NCI-H1048 (cell line): ENCODE measurements at places on chromosomes 1 and 21.

DNA sequence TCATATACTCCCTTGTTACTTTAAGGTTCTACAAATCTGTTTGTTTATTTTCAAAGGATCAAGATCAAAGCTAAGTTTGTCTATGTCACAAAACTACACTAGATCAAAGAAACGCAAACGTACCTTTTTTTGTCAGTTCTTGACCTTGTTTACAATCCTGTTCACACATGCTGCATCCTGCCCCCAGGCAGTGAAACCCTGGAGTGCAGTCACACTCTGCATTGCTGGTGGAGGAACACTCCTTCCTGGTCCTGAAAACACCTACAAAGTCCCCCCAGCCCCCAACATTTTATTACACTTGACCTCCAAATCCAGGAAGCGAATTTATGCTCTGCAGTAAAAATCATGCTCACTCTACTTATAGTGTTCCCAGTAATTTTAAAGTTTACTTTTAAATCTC lies 2.6 kb downstream of the TNFRSF9 start:
- DNase-seq, result no peak

DNA sequence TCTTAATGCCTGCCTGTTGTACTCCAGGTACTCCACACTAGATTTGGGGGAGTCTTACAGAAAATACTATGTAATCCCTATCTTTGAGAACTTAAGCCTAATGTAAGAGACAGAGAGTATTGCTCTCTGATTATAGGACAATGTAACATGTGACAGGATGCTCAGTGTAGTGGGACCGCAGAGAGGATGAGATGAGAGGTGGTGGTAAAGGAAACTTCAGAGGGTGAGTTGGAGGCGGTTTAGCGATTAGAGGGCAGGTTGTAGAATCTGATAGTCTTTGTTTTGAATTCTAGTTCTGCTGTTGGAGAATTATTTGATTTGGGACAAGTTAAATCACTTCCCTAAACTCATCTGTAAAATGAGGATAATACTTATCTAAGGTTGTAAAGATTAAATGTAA lies 5.4 kb downstream of the SOAT1 start:
- no peak for DNase-seq

- DNase-seq, result no peak
Observed at GRCh38 chr1:76269155-76269554, 194.6 kb downstream of the ST6GALNAC3 start.

DNA sequence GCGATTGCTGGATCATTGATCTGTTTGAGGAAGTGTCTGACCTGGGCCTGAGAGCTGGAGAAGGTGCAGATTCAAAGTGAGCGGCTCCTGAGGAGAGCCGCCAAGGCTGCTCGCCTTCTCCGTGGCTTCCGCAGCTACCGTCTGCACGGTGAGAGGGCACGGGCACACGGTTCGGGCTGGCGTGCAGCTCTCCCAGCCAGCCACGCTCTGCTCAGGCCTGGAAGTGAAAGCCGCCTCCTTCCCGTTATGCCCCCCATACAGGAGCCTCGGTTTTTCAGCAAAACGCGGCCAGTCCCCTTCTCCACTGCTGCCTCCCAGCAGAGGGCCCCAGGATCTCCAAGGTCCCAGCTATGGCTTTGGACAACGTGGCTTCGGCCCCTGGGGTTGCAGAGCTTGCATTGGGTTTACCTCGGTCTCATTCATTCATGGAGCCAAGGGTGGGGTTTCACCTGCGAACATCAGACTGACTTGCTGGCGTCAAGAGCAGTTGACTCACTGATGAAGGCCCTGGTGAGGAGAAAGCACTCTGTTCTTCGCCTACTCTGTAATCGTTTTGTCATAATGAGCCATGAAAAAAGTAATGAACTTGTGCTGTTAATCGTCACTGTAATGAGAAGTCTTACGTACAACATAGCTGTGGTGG lies 24.4 kb upstream of the PDXK start:
- DNase-seq, result no peak

DNA sequence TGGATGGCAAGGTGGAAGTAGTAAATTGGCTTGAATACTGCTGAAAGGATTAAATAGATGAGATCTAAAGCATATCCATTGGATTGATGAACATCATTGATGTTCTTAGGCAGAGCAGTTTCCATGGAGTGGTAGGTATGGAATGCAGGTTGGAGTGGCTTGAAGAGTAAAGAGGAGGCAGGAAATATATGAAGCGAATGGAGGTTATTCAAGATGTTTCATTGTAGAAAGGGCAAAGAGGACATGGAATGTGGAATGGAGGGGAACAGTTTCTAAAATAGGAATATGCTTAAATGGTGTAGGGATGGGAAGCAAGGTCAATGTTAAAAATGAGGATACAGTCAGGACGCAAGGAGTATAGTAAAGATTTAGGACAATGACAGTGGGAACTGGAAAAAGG lies 6.1 kb downstream of the OSBPL9 start:
- no peak for DNase-seq

DNA sequence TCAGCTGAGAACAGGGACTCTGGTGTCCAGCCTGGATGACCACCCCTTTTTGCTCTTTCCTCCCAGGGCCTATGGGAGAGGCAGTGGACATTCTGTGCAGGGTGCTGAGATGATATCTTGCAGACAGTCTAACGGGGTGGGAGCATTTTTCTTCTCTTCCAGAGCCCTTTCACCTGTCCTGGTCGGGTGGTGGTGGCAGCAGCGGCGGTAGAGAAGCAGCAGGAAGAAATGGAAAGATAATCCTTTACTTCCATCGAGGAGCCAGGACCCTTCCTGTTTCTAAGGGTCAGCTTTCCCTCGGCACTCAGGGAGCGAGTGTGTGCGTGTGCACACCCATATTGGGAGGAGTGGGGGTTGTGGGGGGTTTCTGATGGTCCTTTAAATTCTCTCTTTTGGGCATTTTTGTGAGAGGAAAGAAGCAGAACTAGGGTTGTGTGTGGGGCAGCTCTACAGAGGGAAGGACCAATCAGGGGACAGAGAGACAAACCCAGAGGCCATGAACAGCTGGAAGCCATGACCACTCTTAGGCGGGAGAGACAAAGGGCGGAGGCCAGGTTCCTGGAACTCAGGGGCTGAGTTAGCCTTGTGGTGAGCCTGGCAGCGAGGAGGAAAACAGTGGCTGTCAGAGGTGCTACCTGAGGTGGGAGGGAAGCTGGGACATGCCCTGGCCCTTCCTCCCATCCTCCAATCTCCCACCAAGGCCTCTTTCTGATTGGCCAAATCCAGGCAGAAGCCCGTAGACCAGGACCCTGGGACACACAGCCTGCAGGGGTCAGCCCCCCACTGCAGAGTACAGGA lies 31.2 kb upstream of the CSF3R start:
- no peak for DNase-seq

GRCh38 chr21:41903559-41904351 lies 24.6 kb upstream of the PRDM15 start:
- no peak for DNase-seq

GRCh38 chr1:101237229-101237837 lies 514 bp downstream of the S1PR1 start:
- no peak for DNase-seq

- DNase-seq, result no peak
Observed at GRCh38 chr1:201945863-201946223, 505 bp downstream of the LMOD1 start.

GRCh38 chr1:174114788-174115448 lies 44.4 kb upstream of the RABGAP1L start:
- no peak for DNase-seq

DNA sequence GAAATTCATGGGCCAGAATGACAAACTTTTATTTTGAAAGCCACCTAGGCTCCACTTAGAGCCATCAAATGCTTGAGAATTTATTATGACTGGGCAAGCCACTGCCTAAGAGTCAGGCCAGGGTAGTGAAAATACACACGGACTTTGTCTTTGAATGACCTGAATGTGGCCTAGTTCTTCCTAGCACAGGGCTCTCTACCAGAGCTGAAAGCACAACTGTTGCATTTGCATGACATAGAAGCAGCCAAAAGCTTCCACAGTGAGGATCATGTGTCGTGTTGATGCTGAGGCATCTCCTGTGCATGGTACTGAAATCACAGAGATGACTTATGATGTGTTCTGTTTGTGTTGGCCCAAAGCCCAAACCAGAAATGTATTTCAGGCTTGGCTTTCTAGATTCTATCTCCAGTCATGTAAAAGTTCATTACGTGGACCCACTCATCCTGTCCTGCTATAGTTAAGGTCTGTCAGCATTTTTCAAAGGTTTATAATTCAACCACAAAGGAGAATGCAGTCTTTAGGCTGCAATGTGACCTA lies 164.0 kb upstream of the UBE2U start:
- DNase-seq, result no peak

DNA sequence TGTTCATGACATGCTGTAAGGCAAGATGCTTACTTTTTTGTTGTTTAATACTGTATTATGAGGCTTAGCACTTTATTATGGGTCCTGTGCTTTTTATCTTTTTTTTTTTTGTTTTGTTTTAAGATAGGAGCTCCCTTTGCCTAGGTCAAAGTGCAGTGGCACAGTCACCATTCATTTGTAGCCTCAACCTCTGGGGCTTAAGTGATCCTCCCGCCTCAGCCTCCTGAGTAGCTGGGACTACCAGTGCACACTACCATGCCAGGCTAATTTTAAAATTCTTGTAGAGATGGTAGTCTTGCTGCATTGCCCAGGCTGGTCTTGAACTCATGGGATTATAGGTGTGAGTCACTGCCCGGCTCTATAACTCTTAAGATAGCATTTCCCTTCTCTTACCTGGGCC lies 4.6 kb downstream of the UBAP2L start:
- no peak for DNase-seq

DNA sequence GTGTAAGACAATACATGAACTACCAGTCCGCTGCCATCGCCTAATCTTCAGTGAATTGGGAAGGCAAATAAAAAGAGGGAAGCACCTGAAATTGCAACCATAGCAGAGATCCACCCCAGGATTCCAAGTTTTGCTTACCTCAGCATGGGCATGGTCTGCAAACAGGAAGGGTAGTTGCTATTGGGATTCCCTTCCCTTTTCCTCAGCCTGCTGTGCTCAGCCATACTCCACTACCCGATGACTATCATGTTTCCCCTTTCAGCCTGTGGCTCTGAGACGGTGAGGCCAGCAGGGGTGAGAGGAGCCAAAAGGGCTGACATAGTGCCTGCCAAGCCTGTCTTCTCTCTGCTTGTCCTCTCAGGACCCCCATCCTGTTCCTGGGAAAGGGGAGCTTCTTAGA lies 64.2 kb downstream of the GPR137B start:
- DNase-seq, result no peak

DNA sequence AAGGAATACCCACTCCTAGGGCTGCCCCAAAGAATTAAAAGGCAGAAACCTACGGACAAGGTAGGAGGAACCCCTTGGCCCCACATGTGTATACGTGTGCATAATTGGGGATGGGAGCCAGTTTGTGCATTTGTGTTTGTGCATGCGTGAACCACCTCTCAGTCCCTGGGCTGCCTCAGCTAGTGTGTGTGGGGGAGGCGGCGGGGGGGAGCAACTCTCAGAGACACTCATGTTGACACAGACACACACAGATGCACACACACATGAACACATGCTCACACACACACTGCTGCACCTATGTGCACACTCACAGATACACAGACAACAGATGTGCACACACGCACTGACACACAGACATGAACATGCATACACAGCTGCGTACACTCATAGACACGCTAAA lies 5.1 kb downstream of the LDLRAD1 start:
- DNase-seq, result no peak

GRCh38 chr1:26358411-26359384 lies 4.8 kb upstream of the CRYBG2 start:
- DNase-seq, result no peak

- DNase-seq, result no peak
Observed at GRCh38 chr1:2408859-2409276, 3.5 kb downstream of the PEX10 start.

GRCh38 chr1:168477792-168478191 lies 66.0 kb downstream of the XCL2 start:
- DNase-seq, result no peak

DNA sequence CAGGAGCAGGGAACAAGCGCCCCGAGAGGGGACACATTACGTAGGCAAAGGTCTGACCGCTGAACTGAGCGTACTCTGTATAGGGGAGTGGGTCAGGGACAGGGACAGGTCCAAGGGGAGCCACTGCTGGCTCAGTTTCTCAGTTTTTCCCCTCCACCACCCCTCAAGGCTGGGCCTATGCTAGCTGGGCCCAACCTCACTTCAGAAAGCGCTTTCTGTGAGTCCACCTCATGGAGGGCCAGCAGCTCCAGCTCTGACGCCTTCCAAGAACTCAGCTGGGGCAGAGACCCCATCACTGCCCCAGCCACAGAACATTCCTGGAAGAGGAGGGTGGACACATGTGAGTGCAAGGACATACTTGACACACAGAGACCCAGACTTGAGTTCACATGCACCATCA lies 242.0 kb downstream of the FOXD2 start:
- no peak for DNase-seq

DNA sequence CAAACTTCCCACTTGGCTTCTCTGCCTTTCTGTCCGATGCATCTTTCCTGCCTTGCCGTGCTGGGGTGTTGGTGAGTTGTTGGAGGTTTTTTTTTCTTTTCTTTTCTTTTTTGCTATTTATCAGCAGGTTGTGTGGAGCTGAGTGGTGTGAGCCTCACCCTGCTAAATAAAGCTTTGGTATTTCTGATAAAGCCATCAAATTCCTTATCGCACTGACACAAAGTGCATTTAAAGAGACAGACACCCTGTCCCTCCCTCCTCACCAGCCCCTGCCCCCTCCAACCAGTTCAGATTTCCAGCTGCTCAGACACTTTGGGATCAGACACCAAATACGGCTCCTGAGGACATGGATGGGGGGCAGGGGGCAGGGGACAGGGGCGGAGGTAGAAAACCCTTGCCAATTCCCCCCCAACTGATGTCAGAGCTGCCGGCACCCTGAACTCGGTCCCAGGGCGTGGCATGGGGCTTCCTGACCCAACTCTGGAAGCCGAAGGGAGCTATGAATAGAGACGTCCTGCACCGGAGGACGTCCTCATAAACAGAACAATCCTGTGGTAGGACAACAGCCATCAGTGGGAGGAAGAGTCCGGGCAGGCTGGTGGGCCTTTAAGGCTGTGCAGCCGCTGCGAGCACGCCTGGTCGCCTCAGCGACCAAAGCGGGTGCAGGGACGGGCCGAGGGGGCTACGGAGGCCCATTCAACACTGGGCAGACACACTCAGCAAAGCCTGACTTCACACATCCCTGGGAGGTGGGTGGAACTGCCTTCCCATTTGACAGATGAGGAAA lies 79.0 kb downstream of the CASZ1 start:
- DNase-seq, result no peak

GRCh38 chr1:55209247-55209646 lies 5.9 kb downstream of the USP24 start:
- no peak for DNase-seq

GRCh38 chr1:58035523-58035922 lies 511.0 kb downstream of the OMA1 start:
- no peak for DNase-seq
